Fibroblast of skin of left biceps (primary cell): ENCODE measurements at places on chromosomes 5 and 9.

- no peak for DNase-seq
Measured at GRCh38 chr9:20606652-20607051, 15.6 kb downstream of the MLLT3 start.

GRCh38 chr9:101536351-101536750 is 2.7 kb downstream of the RNF20 start:
- no peak for DNase-seq

DNA sequence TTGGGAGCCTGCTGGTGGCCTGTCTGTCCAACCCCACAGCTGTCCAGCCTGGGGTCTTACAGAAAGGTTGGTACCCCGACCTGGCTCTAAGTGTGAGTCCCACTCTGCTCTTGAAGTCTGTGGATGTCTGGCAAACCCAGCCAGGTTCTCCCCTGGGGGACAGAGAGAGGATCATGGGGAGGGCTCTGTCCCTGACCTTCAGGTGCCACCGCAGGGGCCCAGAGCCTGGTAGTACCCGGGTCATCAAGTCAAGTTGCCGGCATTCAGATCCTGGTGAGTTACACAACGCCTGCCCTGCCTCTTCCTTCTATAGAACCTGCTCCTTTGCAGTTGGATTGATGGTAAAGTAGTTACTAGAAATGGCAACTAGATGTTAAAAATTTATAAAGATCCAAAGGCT is 66.7 kb downstream of the ADAMTS2 start:
- no peak for DNase-seq

GRCh38 chr5:24347158-24347557 is 297.6 kb downstream of the CDH10 start:
- DNase-seq = no peak

DNA sequence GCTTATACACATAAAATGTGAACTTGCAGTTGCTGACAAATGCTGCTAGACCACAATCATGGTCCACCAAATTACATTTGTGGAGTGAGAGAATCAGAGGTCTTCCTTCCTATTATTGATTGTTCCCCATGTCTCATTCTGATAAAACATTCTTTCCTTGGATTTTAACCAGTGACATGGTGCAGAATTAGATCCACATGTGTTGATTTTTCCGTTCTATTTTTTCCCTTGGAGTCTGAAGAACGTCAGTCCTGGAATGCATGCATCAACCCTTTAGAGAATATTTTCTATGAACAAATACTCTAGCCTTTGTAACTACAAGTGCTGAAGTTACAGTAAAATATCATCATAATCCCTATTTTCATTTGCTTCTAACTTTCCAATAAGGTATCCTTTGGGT is 170.7 kb upstream of the SPRY4 start:
- DNase-seq = peak; percentile 73

- DNase-seq = peak; percentile 1
Measured at GRCh38 chr9:19720377-19720776, 68.5 kb downstream of the SLC24A2 start.

DNA sequence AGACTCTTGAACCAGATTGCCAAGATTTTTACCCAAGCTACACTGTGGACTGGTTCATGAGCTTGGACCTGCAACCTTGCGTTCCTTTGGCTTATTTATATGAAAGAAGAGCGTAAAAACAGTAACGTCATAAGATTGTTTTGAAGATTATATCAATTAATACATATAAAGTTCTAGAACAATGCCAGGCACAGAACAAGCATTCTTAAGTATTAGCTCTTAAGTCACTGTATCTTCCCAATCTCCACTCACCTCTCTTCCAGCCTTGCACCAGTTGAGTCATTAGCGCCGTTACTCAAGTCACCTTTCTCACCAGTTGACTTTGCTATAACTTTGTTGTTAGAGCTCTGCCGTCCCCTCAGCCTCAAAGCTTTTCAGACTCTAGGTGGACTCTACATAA is 415.7 kb downstream of the PLK2 start:
- no peak for DNase-seq

DNA sequence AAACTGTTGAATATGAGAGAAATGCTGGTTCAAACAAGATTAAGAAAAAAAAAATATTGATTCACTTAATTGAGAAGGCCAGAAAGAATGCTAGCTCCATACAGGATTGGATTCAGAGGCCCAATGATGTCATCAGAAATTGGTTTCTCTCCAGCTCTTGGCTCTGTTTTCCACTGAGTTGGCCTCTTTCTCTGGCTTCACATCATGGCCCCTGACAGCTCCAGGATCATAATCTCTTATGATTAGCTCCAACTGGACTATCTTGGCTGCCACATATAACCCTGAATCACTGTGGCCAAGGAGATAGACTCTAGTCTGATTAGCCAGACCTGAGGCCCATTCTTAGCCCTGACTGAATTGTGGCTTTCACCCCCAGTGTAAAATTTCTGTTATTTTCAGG is 244.7 kb upstream of the GRAMD2B start:
- DNase-seq = peak; percentile 40

DNA sequence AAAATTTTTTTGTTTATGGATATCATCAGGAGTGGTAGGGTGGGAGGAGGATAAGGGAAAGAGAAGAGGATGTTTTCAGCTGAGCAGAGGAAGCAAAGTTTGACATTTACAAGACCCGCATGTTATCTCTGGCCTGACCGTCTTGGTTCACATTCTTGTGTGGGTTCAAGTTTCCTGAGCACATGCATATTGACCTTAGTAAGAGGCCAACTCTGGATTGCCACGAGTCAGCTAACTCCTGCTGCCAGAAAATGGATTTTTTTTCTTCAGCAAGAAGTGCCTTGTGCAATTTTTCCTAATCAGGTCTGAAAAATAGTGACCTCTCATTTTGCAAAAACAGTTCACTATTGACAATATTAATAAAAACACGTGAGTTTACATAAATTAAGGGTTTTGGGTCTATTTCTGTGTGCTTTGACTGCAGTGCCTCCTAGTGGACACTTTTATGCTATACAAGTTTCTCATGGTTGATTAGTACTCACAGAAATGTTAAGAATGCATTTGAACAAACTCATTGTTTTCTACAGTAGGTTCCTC is 27.1 kb upstream of the BASP1 start:
- no peak for DNase-seq

GRCh38 chr5:150429410-150429873 is 16.7 kb upstream of the CD74 start:
- no peak for DNase-seq

DNA sequence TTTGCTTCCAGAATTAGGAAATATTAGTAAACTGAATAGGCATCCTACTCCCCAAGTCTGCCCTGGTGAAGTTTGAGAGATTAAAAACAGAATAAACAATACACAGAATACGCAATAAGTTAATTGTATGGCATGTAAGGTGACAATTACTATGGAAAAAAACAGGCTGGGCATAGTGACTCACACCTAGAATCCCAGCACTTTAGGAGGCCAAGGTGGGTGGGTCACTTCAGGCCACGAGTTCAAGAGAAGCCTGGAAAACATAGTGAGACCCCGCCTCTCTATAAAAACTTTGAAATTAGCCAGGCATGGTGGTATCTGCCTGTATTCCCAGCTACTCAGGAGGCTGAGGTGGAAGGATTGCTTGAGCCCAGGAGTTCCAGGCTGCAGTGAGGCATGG is 64.2 kb upstream of the SUSD1 start:
- no peak for DNase-seq

GRCh38 chr5:105940181-105940580 is 1730.6 kb downstream of the EFNA5 start:
- no peak for DNase-seq

- no peak for DNase-seq
Measured at GRCh38 chr5:10248378-10249260, 1.1 kb downstream of the ATPSCKMT start.

- no peak for DNase-seq
Measured at GRCh38 chr5:54678737-54679136, 161.2 kb downstream of the SNX18 start.

GRCh38 chr9:2261421-2262103 is 246.4 kb downstream of the SMARCA2 start:
- no peak for DNase-seq

GRCh38 chr5:157677931-157678330 is 6.6 kb downstream of the C5orf52 start:
- DNase-seq = no peak

DNA sequence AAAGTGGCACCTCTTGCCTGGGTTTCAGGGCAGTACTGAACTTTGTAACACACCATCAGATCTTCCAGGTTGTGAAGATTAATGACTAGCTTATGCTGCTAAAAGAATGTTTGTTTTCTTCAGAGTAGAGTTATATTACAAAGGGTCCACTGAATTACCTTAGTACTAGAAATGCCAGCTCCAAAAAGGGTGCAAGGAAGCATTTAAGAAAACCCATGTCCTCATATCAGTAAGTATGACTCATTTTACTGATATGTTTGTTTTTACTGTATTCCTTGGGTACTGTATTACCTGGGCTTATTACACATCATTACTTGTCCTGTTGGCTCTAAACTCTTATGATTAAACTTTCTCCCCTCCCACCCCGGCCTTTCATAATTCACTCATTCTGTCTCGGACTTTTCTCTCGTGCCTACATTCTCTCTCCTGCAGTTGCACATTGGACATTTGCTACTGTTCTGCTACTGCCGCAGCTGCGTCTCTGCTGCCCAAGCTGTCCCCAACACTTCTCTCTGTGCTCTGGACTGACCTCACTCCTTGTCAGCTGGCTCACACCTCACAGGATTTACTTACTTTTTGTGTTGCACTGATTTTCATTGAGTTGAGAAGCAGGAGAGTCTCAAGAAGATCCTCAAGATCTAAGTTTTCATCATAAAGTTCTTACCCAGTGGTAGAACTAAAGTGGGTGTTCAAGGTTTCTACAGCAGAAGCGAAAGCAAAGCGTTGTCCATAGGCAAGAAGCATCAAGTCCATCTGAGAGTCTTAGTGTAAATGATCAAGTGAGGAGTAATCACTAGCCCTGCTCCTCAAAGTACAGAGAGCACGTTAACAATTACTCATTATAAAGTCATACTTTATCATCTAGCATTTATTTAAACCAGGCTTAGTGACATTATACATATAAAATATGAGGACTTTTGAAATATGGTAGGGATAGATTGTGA is 53.2 kb upstream of the C9orf72 start:
- no peak for DNase-seq

GRCh38 chr9:116144038-116144437 is 9.6 kb upstream of the PAPPA start:
- DNase-seq = no peak

DNA sequence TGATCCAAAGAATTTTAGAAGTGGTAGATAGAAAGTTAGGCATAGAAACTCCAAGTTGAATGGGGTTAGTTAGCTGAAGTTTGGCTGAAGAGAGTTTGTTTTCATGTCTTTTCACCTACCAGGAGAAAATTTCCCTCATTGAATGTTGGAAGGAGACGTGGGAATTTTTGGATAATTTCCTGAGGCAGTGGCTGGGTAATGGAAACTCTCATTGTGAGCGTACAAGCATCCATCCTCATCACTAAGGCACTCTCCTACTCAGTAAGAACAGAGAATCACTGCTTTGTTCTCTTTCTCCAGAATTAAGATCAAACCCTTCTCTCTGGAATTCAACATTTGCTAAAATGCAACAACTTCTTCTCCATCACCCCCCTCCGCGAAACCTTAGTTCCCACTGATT is 179.7 kb downstream of the PALM2AKAP2 start:
- DNase-seq = no peak

DNA sequence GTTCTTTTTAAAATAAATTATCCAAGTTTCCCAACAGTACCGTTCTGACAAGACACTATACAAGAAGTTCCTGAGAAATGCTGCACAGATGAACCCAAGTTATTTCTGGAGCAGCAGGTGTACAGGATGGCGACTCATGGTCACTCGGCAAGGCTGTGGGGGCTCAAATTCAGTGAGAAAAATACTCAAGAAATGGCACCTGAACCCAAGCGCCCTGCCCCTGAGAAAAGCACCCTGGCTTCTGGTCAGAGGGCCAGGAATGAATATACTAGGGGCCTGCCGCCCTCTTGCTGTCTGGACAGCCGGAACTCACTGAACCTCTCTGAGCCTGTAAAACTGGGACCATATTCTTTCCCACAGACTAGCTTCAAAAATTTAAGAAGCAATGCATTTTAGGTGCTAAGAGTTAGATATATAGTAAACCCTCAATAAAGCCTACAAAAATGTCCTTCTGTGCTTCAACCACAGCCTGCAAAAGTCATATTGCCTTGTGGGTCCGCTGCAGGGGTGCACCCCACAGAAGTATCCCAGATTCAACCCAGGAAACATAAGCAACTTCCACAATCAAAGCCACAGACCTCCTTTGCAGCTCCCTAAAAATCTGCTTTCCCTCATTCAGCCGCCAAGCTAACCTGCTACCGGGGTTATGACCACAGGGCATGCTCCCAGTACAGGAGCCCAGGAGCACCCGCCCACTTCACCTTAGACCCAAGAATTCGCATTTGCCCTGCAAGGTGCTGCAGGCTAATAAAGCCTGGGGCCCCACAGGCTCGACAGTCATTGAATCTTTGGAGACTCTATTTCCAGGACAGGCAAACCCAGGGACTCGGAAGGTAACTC is 1.4 kb downstream of the RAPGEF1 start:
- DNase-seq = no peak

DNA sequence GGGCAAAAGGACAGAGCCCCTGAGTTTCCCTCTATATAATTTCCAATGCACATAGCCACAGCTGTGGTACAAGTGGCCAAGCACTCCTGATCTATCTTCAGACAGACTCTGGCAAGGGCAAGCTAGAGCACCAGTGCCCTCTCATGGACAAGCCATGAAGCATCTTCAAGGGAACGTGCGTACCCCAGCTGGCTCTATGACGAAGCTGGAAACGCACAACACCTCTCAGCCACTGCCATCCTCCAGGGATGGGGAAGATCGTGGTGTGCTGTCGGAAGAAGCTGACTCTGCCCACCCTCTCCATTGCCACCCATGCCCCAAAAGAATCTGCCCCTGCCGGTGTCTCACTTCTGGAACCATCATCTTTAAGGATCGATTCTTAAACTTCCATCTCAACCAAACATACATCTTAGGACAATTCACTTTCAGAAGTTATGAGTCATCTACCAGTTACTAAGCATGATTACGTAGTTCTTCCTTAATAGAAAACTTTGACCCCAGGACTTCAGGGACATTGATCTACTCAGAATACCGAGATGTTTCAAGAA is 482.9 kb downstream of the AGTPBP1 start:
- DNase-seq = peak; percentile 50

DNA sequence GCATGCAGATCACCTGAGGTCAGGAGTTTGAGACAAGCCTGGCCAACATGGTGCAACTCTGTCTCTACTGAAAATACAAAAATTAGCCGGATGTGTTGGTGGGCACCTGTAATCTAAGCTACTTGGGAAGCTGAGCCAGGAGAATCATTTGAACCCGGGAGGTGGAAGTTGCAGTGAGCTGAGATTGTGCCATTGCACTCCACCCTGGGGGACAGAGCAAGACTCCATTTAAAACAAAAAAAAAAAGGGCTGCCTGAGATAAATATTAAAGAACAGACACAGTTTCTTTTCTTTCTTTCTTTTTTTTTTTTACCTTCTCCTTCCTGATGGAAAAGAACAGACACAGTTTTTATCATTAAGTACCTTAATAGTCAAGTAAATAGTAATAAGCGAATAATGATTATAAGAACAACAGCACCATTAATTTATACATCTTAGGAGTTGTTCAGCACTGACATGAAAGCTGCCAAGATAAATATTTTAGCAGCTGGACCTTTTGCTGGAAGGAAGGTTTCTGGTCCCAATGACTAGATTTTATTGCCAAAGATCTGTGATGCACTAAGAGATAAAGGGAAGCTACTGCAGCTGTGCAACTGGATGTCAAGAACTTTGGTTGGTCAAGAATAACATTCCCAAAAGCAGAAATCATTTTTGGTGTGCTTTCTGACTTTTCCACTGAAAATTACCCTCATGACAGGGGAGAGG is 7.0 kb downstream of the CENPP start:
- no peak for DNase-seq
